ENCODE measurements at places on chromosomes 16 and 17.

GRCh38 chr17:47338026-47338425, 14.3 kb downstream of the EFCAB13 start:
- no peak for DNase-seq

GRCh38 chr17:63445571-63445953, 544 bp downstream of the CYB561 start:
- DNase-seq = peak; percentile 78

DNA sequence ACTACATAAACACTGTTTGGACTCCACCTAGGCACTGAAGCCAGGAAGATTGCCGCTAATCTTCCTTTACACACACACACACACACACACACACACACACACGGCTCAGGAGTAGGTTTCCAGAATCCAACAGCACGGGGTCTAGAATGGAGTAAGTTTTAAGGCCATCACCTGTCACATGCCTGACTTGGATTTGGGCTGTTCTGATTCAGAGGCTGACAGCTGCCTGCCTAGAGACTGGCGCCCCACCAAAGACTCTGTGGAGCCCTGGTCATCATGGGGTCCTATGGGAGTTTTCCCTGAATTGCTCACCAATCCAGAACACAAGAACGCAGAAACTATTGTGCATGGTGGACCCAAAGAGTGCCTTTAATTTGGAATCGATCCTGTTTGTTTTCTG, 10.9 kb downstream of the CDRT4 start:
- no peak for DNase-seq

DNA sequence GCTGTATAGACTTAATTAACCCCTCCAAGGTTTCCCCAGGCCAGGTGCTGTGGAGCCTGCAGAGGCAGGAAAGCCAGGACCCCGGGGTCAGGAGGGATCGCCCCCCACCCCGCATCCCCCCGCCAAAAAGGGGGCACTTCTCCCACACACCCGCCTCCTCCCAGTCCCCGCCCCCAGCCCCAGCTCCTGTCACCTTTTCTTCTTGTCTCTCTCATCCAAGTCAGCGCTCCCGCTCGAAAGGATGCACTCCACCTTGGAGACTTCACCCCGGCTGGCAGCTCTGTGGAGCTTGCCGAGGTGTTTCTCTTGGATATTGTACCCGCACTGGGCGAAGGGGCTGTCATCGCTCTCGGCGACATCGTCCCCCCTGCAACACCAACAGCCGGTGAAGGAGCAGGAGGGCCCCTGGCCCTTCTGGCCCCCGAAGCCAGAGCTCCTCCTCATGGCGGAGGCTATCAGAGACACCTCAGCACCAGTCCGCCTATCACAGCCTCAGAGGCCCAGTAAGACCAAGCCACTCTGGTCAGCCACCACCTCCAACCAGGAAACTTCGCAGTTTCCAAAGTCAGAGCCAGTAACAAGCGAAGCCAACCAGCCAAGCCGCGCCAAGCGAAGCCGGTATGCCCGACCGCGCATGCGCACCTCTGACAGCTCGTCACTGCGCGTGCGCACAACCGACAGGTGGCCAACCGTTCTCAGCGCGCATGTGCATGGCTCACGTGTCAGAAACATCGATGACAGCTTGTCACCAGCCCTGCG, 52.5 kb downstream of the SHCBP1 start:
- no peak for DNase-seq

- no peak for DNase-seq
Measured at GRCh38 chr17:50175035-50175807, 9.4 kb downstream of the SGCA start.

GRCh38 chr16:64957246-64957645, 164.6 kb downstream of the CDH11 start:
- no peak for DNase-seq

DNA sequence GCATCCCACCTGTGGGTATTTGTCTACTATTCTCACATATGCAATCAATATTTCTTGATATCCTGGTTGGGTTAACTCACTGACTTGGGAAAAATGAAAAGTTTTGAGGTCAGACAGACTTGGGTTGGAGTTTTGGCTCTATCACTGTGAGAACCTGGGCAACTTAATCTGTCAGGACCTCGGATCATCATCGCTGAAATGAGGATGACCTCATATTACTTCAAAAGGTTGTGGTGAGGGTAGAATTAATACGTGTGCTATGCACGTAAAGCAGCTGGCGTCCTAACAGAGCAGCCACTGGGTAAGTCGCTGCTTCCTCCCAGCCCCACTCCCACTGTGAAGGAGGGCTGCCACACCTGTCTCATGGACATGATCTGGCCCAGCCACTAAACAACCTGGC, 57.3 kb downstream of the COG7 start:
- no peak for DNase-seq

- no peak for DNase-seq
Measured at GRCh38 chr17:81680150-81680549, 3.4 kb downstream of the ARL16 start.

DNA sequence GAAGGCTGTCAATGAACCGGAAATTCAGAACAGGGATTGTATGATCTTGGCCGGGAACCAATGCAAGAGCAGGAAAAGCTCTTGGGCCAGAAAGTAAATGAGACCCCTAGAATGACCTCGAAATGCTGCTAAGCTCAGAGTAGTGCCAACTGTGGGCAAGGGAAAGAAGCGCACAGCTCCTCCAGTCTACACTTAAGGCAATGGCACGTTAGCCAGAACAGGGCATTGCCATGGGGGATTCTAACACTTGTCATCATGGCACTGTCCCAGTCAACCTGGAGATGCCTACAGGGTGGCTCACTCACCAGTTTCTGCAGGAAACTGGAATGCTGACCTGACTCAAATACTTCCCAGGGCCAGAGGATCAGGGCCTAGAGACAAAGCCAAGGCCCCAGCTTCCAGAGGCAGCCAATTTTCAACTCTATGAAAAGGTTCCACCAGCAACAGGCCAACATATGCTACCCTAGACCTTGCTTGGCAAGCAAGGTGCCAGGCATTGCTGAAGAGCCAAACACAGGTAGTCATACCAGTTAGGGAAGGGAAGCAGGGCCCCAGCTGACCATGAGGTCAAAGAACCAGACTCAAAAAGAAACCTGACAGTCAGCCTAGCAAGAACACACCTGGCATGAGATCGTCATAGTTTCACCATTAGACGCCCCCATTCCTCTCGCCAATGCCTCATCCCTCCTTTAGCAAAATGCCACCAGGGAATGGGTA, 34.9 kb downstream of the ARHGAP17 start:
- no peak for DNase-seq

- no peak for DNase-seq
Measured at GRCh38 chr17:77606146-77606864, 352.2 kb upstream of the TNRC6C start.

DNA sequence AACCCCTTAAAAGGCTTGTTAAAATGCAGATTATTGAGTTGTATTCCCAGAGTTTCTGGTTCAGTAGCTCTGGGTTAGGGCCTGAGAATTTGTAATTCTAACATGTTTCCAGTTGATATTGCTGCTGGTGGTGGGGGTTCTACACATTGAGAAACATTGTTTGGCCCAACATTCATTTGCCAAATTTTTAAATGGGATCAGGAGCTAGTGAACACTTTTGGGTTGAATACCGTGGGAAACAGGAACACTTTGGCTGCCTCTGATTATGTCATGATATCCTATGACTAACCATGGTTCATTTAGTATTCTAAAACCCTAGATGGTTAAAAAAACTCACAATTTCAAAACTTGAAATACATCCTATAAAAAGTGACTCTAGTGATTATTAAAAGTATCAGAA, 89.3 kb downstream of the RPGRIP1L start:
- DNase-seq = no peak

- DNase-seq = no peak
Measured at GRCh38 chr17:63537991-63538692, 12.1 kb upstream of the DCAF7 start.

DNA sequence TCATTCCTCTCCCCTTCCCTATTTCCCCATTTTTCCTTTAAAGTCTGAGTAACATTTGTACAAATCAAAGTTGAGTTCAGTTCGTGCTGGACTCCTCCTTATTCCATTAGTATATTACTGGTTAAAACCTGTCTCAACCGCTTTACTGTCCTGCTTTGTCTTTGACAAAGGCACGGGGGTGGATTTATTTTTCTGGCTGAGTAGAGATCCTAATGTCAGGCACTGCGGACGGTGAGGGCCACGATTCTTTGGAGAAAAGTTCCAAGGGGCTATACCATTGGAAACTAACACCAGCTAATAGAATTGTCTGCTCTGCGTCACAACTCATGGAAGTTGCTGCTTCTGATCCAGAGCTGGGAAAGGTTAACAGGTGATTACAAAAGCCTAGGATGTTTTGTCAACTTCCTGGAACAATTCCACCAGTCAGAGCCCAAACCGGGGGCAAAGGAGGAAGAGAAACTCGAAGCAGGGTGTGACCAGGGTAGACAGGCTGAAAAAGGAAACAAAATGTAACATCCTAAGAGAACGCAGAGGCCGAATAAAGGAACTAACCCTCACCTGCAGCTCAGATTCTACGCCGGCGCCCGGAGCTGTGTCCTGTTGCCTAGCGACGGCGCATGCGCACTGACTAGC, 12.4 kb downstream of the TAT start:
- no peak for DNase-seq

- DNase-seq = no peak
Measured at GRCh38 chr16:10618710-10619209, 38.4 kb upstream of the EMP2 start.

DNA sequence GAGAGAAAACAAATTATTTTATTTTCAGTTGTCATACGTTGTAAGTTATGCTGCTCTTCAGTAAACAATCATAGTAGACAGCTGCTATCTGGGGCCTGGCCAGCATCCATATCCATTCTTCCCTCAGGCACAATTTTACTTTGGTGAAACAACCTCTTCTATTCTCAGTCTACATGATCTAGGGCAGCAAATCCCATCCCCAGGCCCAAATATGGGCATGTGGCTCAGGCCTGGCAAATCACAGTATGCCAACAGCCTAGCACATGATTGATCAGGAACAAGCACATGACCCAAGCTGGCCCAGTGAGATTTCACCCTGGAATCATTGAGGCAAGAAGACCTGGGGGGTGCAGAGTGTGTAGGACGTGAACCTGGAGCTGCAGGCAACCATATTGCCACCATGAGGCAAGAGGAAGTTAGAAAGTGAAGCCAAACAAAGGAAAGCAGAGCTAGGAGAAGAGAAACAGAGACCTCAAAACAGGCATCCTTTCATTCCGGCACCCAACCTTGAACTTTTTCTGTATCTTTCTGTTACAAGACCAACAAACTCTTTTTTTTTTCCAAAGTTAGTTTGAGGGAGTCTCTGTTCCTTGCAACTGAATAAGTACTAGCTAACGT, 10.3 kb upstream of the ABCC12 start:
- DNase-seq = no peak

DNA sequence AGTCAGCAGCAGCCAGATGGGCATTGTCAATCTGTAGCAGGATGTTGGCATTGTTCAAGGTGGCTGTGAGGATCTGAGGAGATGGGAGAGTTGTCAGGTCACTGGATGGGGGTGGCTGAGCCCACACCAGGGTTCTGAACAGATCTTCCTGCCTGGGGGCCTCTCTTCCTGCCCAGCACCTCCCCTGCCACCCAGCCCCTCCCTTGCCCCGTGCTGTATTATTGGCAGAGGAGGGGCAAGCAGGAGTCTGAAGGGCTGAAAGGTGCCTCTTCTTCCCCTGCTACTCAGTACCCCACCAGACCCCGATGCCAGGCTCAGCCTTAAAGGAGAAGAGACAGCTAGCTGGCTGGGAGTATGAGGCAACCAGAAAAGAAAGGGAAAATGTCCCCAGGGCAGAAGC, 93.0 kb downstream of the GOSR1 start:
- DNase-seq = no peak

DNA sequence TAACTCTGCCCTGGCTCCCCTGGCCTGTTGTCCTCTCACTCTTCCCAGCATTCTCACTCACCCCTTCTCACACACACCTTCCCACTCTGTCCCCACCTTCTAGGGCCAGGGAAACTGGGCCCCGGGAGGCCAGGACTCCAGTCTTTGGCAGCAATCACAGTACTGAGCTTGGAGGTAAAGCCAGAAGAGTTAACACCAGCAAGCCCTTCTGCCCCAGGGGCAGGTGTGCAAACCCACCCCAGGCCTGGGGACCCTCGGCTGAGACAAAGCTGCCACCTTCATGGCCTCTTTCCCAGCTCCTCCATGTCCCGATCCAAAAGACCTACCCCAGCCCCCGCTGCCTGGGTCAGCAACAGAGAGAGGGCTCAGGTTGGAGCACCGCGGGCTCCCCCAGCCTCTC, 36.9 kb upstream of the MLKL start:
- no peak for DNase-seq

GRCh38 chr17:20735796-20736195, 156.3 kb downstream of the CDRT15L2 start:
- DNase-seq = no peak

DNA sequence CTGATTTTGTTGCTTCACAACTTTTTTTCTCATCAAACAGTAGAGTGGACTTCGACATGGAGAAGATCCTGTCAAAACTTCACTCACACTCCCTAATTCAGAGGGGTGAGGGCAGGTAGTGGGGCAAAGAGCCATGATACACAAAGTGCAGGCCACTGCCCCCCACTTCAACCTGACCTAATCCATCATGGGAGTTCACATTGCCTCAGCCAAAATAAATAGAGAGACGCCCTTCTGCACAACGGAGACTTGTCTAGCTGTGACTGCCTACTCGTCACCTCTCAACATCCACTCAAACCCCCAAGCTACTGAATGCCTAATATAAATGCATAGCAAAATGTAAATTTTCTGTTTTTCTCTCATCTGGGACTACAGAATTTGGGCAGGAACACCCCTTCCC, 213.2 kb downstream of the PMP22 start:
- no peak for DNase-seq

GRCh38 chr16:1771188-1771863, at the start of gene NME3:
Gene NME3, minus strand, starts transcription at chr16:1771543. Its CDS starts 9 bp downstream, at chr16:1771534.
- DNase-seq = peak; percentile 67

GRCh38 chr16:6113749-6114148, 1016.2 kb upstream of the EEF2KMT start:
- no peak for DNase-seq

DNA sequence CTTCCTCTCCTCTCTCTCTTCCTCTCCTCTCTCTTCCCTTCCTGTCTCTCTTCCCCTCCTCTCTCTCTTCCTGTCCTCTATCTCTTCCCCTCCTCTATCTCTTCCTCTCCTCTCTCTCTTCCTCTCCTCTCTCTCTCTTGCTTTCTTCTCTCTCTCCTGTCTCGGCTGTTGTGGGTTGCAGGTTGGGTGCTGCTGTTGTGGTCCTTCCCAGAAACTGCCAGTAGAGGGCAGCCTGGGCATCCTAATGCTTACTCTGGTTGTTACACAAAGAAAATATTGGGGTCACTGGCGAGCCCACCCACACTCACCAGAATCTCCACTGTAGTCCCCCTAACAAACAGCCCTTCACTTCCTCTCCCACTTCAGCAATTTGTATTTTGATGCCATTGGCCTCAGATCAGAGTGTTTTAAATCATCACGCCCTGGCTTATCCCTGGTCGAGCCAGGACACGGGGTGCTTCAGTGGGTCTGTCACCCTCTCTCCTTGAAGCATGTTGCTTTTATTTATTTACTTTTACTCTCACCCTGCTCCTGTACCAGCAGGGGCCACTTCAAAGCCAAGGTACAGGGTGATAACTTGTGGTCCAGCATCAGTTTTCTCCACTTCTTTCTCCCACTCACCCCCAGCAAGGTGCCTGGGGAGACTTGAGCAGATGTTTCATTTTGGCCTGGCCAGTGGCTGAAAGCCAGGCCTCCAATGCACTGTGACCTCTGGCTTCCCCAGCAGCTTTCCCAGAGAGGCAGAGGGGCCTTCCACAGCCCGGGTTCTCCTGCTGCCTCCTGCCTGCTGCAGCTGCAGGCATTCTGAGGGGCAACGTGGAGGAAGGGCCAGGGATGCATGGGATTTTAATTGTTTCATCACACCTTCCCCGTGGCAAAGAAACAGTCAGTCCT, 4.7 kb upstream of the MMP15 start:
- DNase-seq = peak; percentile 59
